ENCODE measurements at places on chromosomes 1 and 21.
A peak's percentile ranks its signal among the peaks of the same experiment; 100 is the strongest.

- DNase-seq, result no peak
These were observed 67.0 kb upstream of the PTCH2 start for GRCh38 chr1:44909901-44910544.

DNA sequence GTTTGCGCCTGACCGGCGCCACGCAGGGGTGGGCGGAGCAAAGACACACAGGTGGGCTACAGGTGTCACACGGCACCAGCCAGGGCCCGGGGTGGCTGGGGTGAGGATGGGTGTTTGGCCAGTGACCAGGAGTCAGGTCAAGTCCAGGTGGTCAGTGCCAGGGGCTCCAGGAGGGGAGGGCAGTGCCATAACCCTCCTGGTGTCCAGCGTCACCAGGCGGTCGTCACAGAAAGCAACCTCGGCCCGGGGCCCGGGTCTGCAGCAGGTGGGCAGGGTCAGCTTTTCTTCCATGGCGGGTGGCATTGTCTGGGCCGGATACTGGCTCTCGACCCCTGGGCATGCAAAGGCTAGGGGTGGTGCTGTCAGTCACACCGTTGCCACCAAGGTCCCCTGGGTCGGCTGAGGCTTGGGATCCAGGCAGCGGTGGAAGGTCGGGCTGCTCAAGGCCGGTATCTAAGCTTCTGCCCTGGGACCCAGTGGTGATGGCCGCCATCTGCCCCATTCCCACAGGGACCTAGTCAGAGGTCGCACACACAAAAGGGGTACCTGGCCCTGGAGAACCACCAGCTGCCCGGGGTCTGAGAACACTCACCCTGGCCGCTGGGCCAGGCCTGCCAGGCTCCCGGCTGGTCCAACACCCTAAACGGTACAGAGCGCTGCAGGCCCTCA lies 1.8 kb downstream of the FNDC10 start:
- DNase-seq, result peak; percentile 68

- no peak for DNase-seq
These were observed 37.2 kb upstream of the HNRNPU start for GRCh38 chr1:244901400-244902015.

GRCh38 chr1:46639547-46639946 lies 22.9 kb upstream of the MOB3C start:
- DNase-seq, result no peak

DNA sequence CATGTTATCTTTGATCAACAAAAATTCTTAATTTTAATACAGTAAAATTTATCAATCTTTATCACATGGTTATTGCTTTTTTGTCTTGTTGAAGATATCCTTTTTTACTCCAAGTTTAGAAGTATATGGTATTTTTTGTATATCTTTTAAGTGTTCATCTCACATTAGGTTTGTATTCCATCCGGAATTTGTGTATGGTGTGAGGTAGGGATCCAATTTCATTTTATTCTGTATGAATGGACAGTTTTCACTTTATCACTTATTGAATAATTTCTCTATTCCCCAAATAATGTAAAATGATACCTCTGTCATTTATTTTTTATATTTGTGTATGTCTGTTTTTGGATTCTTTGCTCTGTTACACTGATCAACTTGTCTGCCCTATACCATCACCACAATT lies 25.3 kb downstream of the NFIA start:
- DNase-seq, result no peak

DNA sequence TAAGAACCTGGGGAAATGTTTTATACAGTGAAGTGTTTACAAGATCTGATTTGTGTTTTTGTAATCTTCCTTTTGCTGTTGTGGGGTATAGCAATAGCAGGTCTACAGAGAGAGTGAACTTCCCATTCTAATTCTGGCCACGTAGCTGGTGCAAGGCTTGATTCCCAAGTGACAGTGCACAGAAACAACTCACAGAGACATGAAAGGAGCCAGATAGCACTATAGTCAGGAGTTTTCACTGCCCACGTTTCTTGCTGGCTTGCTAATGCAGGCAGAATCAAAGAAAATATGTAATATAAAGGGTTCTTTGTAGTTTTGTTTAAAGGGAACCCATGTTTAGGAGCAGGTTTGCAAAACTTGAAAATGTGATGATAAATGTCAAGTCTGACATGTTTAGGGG lies 170.9 kb upstream of the IVNS1ABP start:
- DNase-seq, result no peak

GRCh38 chr21:31396399-31396798 lies 52.3 kb upstream of the TIAM1 start:
- DNase-seq, result no peak

DNA sequence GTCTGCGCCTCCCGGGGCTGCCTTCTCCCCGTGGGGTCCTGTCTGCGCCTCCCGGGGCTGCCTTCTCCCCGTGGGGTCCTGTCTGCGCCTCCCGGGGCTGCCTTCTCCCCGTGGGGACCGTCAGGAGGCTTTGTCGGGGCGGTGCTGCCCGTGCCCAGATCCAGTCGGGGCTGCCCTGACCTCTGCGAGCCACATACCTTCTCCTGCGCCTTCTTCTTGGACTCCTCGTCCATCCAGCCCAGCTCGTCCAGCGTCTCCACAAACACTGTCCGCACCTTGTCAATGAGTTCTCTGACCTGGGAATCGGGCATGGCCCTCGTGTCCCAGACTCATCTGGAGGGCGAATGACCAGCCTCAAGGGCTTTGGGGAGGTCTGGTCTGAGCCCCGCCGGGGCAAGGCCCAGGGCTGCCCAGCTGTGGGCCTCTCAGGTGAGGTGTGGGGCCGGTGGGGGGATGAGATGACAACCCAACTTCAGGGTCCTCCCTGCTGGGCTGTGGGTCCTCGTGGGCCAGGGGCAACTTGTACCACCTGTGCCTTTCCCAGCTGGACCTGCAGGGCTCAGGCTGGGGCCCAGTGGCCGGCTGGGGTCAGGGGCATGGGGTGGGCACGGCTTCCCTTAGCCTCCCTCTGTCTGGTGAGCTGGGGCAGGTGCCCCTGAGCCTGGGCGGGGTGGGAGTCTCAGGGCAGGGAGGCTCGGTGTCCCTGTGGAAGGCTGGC lies 9.4 kb downstream of the PRXL2B start:
- DNase-seq, result peak; percentile 63

- no peak for DNase-seq
These were observed 80.9 kb downstream of the MTR start for GRCh38 chr1:236875975-236876374.

DNA sequence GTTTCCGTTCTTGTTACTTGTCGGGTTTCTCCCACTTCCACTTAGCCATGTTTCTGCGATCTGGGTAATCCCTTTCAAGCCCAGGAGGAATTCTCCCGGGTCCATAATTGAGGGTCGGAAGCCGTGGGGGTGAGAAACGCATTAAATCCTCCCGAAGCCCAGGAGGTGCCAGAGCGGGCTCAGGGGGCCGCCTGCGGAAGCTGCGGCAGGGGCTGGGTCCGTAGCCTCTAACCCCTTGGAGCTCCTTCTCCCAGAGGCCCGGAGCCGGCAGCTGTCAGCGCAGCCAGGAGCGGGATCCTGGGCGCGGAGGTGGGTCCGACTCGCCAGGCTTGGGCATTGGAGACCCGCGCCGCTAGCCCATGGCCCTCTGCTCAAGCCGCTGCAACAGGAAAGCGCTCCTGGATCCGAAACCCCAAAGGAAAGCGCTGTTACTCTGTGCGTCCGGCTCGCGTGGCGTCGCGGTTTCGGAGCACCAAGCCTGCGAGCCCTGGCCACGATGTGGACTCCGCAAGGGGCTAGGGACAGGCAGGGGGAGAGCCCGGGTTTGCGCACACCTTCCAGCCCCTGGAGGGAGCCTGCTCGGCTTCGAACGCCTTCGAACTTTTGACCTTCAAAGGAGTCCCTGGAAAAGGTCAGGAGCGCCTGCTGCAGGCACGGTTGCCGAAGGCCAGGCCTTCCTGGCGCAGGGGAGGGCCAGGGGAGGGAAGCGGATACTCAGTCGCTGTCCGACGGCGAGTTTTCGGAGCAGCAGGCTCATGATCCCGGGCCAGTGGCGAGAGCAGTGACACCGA lies 1.7 kb upstream of the SIM2 start:
- no peak for DNase-seq

- DNase-seq, result no peak
These were observed 400.7 kb downstream of the SMYD3 start for GRCh38 chr1:246106342-246106763.

DNA sequence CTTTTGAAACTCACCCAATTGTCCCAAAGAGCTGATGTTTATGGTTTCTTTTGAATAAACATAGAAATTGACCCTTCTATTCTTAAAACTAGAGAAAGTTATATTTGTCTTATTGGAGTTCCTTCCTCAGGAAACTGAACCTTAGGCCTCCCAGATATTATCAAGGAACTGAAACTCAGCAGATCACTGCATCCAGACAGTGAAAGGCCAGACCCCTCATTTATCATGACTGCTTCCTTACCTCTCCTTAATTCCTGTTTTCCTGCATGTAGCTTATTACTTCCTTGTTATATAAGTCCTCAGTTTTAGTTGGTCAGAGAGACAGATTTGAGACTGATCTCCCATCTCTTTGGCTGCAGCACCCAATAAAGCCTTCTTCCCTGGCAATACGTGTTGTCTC lies 27.5 kb downstream of the SLC22A15 start:
- DNase-seq, result no peak

DNA sequence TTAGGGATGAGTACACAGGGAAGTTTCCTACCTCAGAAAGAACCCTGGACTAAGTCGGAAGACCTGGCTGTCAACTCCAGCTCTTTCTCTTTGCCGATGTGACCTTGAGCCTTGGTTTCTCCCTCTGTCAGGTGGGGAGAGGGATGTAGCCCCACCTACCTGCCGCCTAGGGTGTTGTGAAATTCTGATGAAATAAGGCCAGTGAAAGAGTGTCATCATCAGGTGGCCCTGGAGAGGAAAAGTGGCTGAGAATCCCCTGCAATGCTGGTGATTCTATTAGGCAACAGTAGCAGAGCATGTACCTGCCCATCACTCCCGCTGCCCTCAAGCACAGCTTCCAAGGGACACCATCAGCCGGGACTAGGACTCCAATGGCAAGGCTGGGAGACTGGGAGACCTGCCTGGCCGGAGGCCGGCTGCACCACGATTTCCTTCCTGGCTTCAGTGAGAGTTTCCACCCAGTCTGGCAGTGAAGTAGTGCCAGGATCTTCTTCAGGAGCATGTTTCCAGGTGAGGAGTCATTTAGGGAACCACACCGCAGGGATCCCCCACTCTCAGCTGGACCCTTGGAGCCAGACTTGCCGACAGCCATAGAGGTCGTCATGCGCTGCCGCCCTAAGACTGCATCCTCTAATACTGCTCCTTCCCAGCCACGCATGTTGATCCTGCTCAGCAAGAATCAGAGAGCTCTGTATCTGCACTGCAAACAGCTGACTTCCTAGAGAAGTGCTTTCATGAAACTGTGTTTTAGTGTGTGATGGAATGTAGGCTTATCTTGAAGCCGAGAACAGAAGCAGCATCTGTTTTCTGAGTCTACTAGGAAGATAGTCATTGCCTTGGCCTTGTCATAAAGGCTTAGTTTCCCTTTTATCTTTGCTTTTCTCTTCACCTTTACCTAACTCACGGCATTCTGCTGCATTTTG lies 88.0 kb upstream of the F3 start:
- no peak for DNase-seq

GRCh38 chr1:53572065-53572814 lies 113.0 kb downstream of the DMRTB1 start:
- DNase-seq, result peak; percentile 71

GRCh38 chr21:31910074-31910470 lies 37.3 kb downstream of the HUNK start:
- DNase-seq, result no peak

- no peak for DNase-seq
These were observed 24.7 kb upstream of the ATP5PO start for GRCh38 chr21:33940164-33940880.

DNA sequence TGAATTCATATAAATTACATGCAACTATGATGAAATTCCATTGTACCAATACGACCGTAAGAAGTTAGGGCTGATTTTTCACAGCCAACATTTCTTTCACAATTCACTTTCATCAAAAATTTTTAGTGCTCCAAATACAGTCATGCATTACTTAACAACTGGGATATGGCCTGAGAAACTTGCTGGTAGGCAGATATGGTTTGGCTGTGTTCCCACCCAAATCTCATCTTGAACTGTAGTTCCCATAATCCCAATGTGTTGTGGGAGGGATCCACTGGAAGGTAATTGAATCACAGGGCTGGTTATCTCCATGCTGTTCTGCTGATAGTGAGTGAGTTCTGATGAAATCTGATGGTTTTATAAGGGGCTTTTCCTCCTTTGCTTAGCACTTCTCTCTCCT lies 244.4 kb downstream of the AKT3 start:
- no peak for DNase-seq

DNA sequence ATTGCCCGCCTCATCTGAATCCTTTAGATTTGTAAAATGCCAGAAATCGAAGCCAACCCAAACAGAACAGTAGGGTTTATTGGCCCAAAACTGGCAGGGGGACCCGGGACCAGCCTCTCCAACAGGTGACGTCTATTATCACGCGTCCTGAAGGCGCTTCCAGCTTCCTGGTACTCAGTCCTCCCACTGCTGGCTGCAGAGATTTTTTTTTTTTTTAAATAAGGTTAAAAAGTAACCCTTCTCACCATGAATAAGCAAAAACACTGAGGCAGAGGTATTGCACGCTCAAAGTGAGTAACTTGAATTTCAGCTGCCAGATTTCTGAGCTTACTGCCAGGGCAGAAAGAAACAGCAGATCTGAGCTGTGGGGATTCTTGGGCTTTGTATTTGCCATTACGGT lies 54.4 kb upstream of the GCLM start:
- DNase-seq, result no peak

GRCh38 chr21:45152265-45152746 lies 77.9 kb downstream of the ADARB1 start:
- DNase-seq, result no peak

GRCh38 chr1:1000357-1001056 lies 610 bp upstream of the HES4 start:
- DNase-seq, result peak; percentile 78

DNA sequence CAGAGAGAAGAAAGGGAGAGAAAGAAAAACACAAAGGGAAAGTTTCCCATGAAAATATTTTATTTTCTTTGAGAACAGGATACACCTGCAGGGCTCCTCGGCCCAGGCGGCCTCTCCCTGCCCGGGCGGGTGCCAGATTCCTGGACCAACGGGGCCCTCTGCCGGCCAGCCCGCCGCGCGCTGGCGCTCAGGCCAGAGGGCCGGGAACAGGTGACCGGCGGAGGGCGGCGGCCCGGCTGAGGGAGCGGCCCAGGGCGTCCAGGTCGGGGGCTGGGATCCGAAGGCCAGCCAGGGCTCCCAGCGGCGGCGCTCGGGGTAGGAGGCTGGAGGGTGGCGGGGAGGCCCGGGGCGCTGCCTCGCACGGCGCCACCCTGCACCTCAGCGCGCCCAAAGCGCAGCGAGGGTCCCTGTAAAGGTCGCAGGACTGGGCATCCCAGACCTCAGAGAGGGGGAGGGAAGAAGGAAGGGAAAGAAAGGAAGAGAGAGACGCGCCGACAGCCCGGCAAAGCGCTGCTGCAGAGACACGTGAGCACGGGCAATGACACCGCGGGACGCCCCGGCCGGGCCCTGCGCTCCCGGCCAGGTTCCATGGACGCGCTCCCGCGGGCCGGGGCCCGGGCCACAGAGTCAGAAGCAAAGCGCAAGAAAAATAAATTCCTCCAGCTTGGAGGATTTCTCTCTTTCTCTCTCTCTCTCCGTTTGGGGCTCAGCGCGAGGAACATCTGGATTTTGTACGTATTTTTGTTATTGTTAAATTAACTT lies 927 bp downstream of the WNT9A start:
- peak; percentile 62 for DNase-seq

- DNase-seq, result no peak
These were observed 133.4 kb upstream of the MAP1LC3C start for GRCh38 chr1:242132121-242132817.
